ENCODE measurements at places on chromosomes 2 and 18.

- H3K27me3 ChIP-seq = no peaks in the 10 kb centered on the region
- no peaks in the 10 kb centered on the region for H3K36me3 ChIP-seq
- peaks cover 23% of the 10 kb centered on the region for H3K4me1 ChIP-seq
- DNase-seq = peak; percentile 13
Measured at GRCh38 chr2:156537141-156537540, 101.0 kb downstream of the GPD2 start.

- DNase-seq = no peak
- H3K4me3 ChIP-seq = no peak overlapping the region
- H3K27me3 ChIP-seq = no peaks in the 10 kb centered on the region
- H3K27ac ChIP-seq = no peak overlapping the region
- no peaks in the 10 kb centered on the region for H3K4me1 ChIP-seq
Measured at GRCh38 chr2:136051725-136052048, 66.3 kb upstream of the DARS1 start.

DNA sequence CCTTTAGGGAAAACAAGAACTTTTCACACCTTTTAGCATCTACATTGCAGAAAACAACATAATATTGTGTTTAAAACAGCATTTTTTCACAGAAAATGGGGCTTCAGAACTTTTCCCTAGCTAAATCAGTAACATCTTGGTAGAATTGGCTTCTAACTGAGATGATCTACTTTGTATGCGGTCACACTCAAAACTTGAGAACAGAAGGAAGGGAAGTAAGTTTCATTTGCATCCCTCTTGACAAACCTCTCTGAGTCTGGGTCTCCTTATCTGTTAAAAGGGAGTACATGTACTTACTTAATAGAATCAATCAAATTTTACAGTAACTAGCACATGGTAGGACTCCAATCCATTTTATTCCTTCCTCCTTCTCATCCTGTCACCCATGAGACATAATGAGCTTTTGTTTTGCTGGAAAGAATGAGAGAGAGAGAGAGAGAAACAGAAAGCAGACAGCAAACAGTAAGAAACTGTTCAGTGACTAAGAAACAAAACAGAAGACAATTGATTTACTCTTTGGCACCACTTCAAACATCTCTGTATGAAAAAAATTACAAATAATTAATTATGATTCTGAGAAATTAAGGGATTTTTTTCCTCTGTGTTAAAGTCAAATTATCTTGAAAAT is 387.3 kb downstream of the SATB2 start:
- H3K27me3 ChIP-seq = no peaks in the 10 kb centered on the region
- H3K36me3 ChIP-seq = no peaks in the 10 kb centered on the region
- no peak for DNase-seq

- no peak for DNase-seq
- H3K4me3 ChIP-seq = no peak overlapping the region
- no peaks in the 10 kb centered on the region for H3K36me3 ChIP-seq
- H3K27ac ChIP-seq = no peak overlapping the region
- no peaks in the 10 kb centered on the region for H3K27me3 ChIP-seq
Measured at GRCh38 chr2:59249441-59250306, 1008.5 kb upstream of the FANCL start.

DNA sequence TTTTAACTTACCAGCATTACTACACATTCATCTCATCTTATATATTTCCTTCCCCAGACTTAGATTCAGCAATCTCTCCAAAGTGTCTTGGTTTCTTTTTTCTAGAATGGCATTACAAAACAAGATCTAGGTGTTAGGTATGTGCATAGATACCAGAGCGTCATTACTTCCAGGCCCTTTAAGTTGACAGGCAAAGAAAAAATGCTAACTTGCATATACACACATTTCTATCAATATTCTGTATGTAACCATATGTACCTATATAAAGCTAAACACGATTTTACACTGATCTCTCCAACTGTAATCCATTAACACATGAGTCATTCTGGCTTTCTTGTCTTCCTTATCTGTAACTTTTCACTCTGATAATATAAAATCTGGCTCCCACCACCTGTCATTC is 503.8 kb upstream of the NRXN1 start:
- no peaks in the 10 kb centered on the region for H3K4me1 ChIP-seq
- H3K27ac ChIP-seq = no peak overlapping the region
- no peak overlapping the region for H3K4me3 ChIP-seq
- no peak for DNase-seq

GRCh38 chr18:21741562-21742314 is 1.1 kb downstream of the MIB1 start:
- H3K27ac ChIP-seq = peak overlapping the region; percentile 94
- peak; percentile 40 for DNase-seq
- no peaks in the 10 kb centered on the region for H3K27me3 ChIP-seq
- no peaks in the 10 kb centered on the region for H3K36me3 ChIP-seq
- peak overlapping the region; percentile 98 for H3K4me3 ChIP-seq

GRCh38 chr2:67631483-67631882 is 234.3 kb downstream of the ETAA1 start:
- no peak overlapping the region for H3K27ac ChIP-seq
- H3K4me3 ChIP-seq = no peak overlapping the region
- H3K36me3 ChIP-seq = no peaks in the 10 kb centered on the region
- no peaks in the 10 kb centered on the region for H3K4me1 ChIP-seq
- no peaks in the 10 kb centered on the region for H3K27me3 ChIP-seq
- DNase-seq = no peak

- DNase-seq = no peak
- no peaks in the 10 kb centered on the region for H3K4me1 ChIP-seq
- no peak overlapping the region for H3K4me3 ChIP-seq
Measured at GRCh38 chr2:179201869-179202268, 62.8 kb downstream of the SESTD1 start.

DNA sequence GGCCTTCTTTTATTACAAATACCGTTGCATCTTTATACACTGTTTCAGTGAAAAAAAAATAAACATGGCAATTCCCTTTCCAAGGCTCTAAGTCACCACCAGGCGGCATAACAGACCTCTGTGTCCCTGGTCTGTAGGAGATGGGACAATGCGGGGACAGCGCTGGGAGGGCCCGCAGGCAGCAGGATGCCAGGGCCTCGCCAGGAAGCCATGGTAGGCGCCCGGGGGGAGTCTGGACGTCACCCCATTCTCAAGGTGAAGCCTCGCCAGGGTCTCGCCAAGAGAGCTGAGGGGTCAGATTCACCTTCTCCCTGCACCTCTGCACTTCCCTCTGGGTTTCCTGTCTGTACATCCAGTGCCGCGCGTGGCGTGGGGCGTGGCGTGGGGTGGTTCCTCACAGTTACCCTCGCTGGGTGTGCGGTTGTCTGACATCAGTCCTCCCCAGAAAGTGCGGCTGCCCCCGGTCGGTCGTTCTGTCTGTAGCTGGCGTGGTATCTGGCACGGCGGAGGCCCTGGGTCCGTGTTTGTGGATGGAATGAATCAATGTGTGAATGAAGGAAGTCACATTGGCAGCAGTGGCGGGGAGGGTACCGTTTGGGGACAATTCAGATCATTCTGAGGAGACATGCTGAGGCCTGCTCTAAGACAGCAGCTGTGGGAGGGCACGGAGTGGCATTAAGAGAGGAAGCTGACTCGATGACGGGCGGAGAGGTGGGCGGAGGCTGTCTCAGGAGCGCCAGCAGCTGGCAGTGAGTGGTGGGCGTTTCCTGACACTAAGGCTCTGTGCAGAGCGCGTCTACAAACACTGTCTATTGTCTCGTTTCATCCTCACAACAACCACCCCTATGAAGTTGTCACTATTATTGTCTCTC is 46.0 kb downstream of the LRRFIP1 start:
- H3K36me3 ChIP-seq = no peaks in the 10 kb centered on the region
- H3K4me3 ChIP-seq = peak overlapping the region; percentile 24
- H3K27me3 ChIP-seq = no peaks in the 10 kb centered on the region

DNA sequence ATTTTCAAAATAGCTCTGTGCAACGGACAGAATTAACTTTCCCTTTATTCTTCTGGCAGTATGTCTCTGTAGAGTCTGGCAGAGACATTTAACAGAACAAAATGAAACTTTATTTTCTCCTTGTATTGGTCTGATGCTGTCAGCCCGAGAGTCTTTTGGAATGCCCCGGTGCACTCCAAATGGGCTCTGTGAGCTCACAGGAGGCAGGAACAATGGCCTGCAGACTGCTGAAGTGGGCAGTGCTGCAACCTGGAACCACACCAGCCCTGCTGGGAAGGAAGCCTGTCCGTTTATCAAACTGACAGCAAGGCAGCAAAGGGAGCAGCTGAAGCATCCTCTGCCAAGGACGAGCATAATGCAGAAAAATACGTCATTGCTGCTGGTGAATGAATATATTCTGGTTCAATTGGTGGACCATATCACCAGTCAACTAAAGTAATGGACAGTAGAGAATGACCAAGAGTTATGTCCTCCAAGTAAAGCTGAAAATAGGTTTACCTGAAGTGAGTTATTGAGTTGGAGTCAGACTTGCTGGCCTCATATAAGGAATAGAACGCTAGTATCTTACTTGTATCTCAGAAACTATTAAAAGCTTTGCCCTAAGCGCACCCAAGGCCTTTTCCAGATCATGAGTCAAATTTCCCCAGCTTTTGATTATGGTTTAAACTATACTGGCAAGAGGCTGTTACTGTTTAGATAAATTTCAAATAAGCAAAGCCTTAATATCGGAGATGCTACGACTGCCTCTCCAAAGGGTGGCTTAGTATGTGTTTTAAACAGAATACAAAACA is 207.6 kb upstream of the TANK start:
- H3K36me3 ChIP-seq = no peaks in the 10 kb centered on the region
- peaks cover 12% of the 10 kb centered on the region for H3K4me1 ChIP-seq
- peak overlapping the region; percentile 5 for H3K4me3 ChIP-seq
- no peaks in the 10 kb centered on the region for H3K27me3 ChIP-seq
- DNase-seq = peak; percentile 72

GRCh38 chr2:181304011-181304844 is 153.0 kb upstream of the ITGA4 start:
- no peak overlapping the region for H3K4me3 ChIP-seq
- no peaks in the 10 kb centered on the region for H3K27me3 ChIP-seq
- peak overlapping the region; percentile 31 for H3K27ac ChIP-seq
- no peaks in the 10 kb centered on the region for H3K4me1 ChIP-seq
- no peak for DNase-seq
